ENCODE measurements at places on chromosomes 1 and 21. TPM values are rescaled to one million over a fixed set of nuclear protein-coding genes. Genes with fewer than 3 reads are reported as not detected.
A peak's percentile ranks its signal among the peaks of the same experiment; 100 is the strongest.

- no peak overlapping the region for H3K27ac ChIP-seq
- no peak overlapping the region for H3K4me3 ChIP-seq
- H3K4me1 ChIP-seq: 0 out of 2 replicates have a peak, but pooled peaks cover 5% of the 10 kb centered on the region
- no peaks in the 10 kb centered on the region for H3K27me3 ChIP-seq
- no peak for DNase-seq
Observed at GRCh38 chr1:42328916-42329496, 6.0 kb downstream of the FOXJ3 start.

DNA sequence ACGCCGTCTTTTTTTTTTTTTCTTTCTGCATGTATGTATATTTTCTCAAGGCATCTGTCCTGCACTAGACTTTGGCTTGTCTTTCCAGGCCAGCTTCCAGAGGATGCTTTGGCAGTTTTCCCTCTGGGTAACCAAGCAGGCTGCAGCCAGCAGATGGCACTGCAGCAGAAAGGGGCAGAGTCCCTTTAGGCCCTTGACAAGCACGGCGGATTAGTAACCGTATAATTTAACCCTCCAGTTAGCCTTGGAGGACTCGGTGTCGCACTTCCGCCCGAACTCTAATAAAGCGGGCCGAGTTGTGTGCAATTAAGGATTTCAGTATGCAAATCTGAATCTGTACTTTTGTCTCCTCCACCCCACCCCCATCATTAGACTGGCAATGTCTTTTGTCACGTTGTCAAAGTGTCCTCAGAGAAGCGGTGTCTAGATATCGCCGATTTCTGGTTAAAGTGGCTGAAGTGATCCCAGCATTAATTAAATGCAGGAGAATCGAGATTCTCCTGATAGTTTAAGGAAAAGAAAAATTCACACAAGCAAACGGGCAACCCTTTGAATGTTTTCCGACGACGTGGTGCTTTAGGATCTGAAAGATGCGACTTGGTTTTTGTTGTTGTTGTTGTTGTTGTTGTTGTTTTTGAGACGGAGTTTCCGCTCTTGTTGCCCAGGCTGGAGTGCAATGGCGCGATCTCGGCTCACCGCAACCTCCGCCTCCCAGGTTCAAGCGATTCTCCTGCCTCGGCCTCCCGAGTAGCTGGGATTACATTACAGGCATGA, 1.1 kb upstream of the TMEM167B start:
- H3K27ac ChIP-seq: peak overlapping the region; percentile 91
- peaks cover 14% of the 10 kb centered on the region for H3K4me1 ChIP-seq
- no peaks in the 10 kb centered on the region for H3K27me3 ChIP-seq
- DNase-seq: peak; percentile 95
- 0 out of 2 replicates have a peak, but pooled peaks cover 3% of the 10 kb centered on the region for H3K36me3 ChIP-seq

DNA sequence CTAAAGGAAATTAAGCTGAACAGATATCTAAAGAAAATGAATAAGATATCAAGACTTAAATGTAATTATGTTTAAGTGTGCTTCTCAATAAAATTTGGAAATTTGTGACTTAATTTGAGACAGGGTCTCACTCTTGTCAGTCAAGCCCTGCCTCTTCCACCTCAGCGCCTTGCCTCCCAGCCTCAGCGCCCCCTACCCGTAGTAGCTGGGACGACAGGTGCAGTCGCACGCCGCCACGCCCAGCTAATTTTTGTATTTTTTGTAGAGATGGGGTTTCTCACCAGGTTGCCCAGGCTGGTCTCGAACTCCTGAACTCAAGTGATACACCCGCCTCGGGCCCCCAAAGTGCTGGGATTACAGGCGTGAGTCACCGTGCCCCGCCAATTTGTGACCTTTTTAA, 117.0 kb downstream of the CLEC20A start:
- H3K27ac ChIP-seq: no peak overlapping the region
- no peaks in the 10 kb centered on the region for H3K27me3 ChIP-seq
- H3K36me3 ChIP-seq: no peaks in the 10 kb centered on the region

DNA sequence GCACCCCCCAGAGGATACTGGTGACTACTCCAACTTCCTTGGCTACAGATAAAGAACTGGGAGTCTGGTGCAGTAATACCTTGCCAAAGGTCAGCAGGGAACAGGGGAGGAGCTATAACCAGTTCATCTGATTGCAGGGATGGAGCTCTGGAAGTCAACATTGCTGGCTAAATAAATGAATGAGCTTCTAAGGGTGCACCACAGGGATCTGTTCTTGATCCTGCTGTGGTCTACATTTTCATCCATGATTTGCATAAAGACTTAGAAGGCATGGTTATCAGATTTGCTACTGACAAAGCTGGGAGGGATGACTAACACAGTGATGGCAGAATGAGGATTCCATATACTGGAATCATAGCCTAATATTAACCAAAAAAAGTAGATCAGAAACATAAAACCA, 18.3 kb downstream of the PLEKHA6 start:
- no peak overlapping the region for H3K27ac ChIP-seq
- no peak overlapping the region for H3K4me3 ChIP-seq
- DNase-seq: no peak
- peaks cover 39% of the 10 kb centered on the region for H3K4me1 ChIP-seq
- H3K36me3 ChIP-seq: no peaks in the 10 kb centered on the region
- H3K27me3 ChIP-seq: peaks cover 3% of the 10 kb centered on the region

KCNK2 gene
- not detected for total RNA-seq
